ENCODE measurements at places on chromosomes 12 and 14.

DNA sequence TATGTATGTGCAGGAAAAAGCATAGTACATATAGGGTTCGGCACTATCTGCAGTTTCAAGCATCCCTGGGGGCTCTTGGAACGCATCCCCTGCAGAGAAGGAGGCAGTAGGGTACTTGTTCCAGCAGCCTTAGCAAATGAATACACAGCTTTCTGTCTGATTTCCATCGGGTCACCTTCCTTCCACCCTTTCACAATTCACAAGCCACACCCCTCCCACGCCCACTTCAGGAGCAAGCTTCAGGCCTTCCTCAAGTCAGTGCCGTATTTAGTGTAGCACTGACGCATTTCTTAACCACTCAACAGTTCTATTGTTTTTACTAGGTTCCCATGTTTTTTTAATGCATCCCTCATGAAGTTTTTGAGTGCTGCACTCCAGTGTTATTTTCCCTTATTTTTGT is 64.2 kb downstream of the CLMN start:
- no peak for DNase-seq

DNA sequence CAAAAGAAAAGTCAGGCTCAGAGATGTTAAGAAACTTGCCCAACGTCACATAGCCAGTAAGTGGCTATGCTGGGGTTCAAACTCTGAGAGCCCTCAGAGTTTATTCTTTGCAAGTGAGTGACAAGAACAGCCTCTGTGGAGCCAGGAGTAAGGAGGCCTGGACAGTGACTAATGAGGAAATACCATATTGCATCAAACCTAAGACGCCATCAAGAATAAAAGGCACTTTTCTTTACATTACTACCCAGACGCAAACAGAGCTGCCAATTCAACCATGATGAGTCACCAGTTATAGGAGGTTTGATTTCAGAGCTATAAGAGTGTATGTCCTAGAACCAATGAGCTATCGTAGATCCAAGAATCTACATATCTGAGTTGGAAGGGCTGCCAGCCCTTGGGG is 9.4 kb downstream of the TNFRSF1A start:
- no peak for DNase-seq

GRCh38 chr12:54689034-54689372 is 40.8 kb upstream of the DCD start:
- DNase-seq = no peak

GRCh38 chr14:38616959-38617358 is 361.1 kb upstream of the CLEC14A start:
- DNase-seq = peak; percentile 31

- no peak for DNase-seq
Measured at GRCh38 chr14:33406766-33407165, 468.1 kb downstream of the NPAS3 start.

- DNase-seq = no peak
Measured at GRCh38 chr12:2064071-2064507, 11.3 kb downstream of the CACNA1C start.

DNA sequence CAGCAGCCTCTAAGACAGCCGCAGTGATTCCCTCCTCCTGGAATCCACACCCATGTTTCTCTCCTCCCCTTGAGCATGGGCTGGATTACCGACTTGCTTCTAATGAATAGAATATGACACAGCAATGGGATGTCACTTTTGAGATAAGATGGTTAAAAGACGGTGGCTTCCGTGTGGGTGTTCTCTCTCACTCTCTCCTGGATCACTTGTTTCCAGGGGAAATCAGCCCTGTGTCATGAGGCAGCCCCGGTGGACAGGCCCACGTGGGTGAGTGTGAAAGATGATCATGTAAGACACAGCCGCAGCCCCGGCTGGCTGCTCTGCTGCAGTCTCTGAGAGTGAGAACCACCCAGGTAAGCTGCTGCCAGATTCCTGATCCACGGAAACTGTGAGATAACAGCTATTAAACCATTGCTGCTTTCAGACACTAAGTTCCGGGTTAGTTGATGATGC is 10.7 kb downstream of the MOAP1 start:
- no peak for DNase-seq

- no peak for DNase-seq
Measured at GRCh38 chr14:70887207-70887681, 20.0 kb upstream of the PCNX1 start.

- no peak for DNase-seq
Measured at GRCh38 chr14:53401646-53402045, 248.5 kb upstream of the DDHD1 start.

GRCh38 chr14:24281636-24282035 is 10.2 kb upstream of the RABGGTA start:
- no peak for DNase-seq

- no peak for DNase-seq
Measured at GRCh38 chr12:104957719-104958000, 430 bp downstream of the SLC41A2 start.

DNA sequence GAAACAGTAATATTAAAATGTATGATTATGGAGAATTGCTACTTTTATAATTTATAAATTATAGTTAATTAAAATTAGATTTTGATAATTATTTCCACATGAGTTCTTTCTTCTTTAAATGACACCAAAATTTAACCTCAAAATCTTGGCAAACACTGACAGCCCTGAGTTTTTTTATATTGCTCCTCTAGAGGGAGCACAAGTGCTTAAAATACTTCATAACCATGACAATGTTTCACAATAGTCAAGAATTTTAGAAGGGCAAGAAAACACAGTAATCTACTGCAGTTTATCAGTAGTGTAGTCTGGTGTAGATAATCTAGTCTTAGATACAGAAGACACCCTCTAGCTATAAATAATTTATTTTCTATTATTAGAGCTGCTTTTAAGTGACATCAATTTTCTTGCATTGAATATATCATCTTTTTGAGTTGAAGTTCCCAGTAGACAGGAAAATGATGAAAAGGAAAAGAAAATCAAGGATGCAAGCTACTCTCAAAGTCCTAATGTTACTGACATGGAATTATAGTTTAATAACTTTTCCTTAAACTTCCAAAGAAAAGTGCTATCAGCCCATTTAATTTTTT is 14.3 kb upstream of the PTGER2 start:
- peak; percentile 43 for DNase-seq

GRCh38 chr14:75673345-75674035 is 12.4 kb downstream of the TTLL5 start:
- no peak for DNase-seq

GRCh38 chr12:2137711-2138110 is 84.9 kb downstream of the CACNA1C start:
- DNase-seq = no peak

DNA sequence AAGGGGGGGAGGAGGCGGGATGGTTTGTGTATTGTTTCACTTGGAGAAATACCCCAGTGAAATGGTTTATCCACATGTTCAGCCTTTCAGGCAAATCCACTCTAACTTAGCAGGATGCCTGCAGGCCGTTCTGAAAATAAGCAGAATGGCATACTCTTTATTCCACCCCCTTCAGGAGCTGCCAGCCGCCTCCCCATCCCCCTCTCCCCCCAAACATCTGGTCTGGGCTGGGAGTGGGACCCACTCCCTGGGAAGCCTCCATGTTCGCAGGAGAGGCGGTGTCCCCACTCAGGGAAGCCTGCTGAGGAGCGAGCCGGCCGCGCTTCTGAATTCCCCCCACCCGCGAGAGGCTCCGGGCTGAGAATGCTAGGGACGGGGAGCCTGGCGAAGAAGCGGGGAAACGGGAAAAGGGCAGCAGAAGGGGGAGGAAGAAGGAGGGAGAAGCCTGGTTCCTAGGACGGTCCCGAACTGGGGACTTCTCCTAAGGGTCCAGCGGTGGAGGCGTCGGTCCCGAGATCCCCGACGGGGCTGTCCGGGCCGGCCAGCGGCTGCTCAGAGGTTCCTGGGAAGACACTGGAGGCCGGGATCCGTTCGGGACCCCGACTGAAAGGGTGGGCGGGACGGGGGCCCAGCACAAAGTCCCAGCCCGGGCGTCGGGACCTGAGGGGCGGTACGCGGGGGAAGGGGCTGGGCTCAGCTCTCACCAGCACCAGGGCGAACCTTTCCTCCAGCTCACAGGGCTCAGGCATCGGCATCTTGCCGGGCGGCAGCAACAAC is 666 bp downstream of the FMNL3 start:
- peak; percentile 54 for DNase-seq

- no peak for DNase-seq
Measured at GRCh38 chr12:3759878-3760277, 7.0 kb upstream of the CRACR2A start.

DNA sequence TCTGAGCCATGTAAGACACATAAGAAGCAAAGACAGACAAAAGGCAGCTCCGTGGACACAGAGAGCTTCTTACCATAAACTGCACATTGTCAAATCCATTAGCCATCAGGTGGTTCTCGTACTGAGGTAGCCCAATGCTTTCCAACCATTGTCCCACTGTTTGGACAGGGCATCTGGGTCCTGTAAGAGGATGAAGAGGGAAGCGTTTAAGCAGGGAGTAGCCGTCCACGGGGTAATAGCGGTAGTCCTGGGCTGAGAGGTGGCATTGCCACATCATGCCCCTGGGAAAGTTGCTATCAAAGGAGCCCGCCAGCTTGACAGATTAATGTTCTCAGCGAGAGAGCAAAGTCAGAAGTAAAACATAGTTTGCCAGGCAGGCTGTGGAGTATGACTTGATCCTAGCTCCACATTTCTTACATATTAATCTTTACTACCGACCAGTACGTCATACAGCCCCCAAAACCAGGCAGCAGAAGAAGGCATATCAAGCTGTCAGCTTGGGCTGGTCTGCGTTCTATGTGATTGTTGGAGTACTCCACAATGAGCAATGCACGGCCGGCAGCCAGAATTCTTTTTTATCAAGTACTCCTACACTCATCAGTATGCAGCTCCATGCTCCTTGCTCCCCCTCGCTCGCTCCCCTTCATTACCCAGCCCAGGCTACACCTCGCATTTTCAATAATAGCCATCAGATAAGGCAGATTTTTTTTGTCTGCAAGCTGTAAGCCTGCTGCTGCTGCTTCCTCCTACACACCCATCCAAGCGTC is 493.2 kb upstream of the GARIN6 start:
- DNase-seq = no peak

GRCh38 chr12:57850854-57851430 is 4.4 kb upstream of the CTDSP2 start:
- no peak for DNase-seq

- no peak for DNase-seq
Measured at GRCh38 chr12:43011383-43011926, 421.9 kb upstream of the PRICKLE1 start.

GRCh38 chr12:116892349-116893140 is 11.3 kb upstream of the HRK start:
- no peak for DNase-seq

DNA sequence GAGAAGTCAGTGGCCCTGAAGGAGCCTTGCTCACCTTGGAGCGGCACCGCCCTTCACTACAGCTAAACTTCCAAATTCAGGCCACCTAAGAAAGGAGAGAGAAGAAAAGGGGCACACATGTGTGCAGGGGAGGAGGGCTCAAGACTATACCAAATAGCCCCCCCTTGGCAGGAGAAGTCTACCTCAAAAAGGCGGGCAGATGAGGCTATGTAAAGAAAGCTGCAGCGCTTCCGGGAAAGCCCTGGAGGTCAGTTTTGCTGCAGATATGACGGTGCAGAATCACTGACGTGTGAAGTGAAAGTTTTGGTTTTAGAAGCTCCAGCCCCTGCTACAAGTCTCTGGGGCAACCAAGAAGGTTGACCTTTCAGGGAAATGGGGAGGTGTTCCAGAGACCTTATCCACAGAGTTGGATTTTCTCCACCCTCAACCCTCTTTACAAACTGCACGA is 48.2 kb upstream of the PNMA1 start:
- DNase-seq = no peak

DNA sequence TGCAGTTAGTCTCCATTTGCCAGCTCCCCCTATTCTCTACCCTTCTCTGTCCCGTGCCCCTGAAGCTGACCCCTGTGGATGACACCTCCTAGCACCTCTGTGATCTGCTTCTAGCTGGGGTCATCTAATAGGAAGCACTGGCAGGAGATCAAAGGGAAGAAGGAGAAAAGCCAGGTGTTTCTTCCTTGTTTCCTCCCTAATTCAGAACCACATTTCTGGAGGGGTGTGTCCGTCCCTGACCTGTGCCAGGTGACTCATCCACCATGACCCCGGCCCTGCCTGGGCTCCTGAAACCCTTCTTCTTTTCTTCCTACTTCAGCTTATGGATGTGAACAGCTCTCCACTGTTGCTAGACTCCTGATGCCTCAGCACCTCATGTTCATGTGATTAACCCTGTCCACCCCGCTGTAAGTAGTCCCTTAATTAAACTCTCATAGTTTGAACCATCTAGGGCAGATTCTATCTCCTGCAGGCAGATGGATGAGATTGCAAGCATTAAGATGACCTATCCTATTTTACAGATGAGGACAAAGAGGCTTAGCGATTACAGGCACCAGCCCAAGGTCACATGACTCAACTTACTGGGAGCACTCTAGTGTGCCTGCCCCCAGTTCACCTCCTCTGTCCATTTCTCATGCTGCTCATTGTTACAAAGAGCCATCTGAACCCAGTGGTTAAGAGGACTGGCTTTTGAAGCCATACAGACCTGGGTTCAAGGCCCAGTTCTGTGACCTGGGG is 770.5 kb downstream of the MED13L start:
- no peak for DNase-seq

- DNase-seq = no peak
Measured at GRCh38 chr14:69672356-69672755, 61.0 kb downstream of the SUSD6 start.

DNA sequence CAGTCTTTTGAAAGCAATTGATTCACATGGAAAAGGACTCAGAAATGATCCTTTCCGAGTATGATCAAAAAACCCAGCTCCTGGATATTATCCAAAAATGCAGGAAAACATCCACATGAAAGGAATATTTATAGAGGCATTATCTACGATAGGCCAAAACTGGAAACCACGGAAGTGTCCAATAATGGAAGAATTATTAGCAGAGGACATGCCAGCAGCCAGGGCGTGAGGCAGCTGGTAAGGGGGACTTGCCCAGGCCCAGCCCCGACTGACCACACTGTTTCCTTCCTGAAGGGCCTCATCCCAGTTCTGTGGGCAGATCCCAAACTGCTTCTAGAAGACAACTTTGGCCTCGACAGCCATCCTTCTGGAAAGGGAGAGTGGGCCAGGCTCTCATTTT is 20.5 kb downstream of the ACTN1 start:
- no peak for DNase-seq

GRCh38 chr12:132329036-132329719 is at the start of gene GALNT9:
TSS of gene GALNT9 (minus strand) at chr12:132329589. CDS start at chr12:132329203, 386 bp downstream.
- no peak for DNase-seq

- no peak for DNase-seq
Measured at GRCh38 chr14:75578786-75579337, 442 bp downstream of the FLVCR2 start.

GRCh38 chr14:77284466-77284865 is 13.5 kb upstream of the NGB start:
- no peak for DNase-seq

DNA sequence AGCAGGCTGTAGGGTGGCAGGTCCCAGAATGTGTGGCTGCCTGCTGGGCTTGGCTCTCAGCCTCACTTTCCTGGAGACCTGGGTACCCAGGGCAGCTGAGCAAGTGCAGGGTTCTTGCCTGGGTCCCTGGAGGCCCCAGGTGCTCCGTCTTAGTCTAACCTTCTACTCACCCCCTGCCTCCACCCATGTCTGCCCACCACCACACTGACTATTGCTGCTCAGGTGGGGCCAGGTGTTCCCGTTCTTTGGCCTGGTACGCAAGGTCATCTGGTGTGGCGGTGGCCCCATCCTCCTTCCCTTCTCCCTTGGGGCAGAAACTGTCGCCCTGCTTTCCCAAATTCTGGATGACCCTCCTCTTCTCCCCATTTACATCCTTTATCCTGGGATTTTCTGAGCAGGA is 319.9 kb downstream of the TMEM121 start:
- no peak for DNase-seq
